Substantia nigra (tissue), 51 donors: ENCODE measurements at places on chromosomes 4 and X.

GRCh38 chrX:3743801-3744439 lies 30.5 kb upstream of the PRKX start:
- DNase-seq: no peak

DNA sequence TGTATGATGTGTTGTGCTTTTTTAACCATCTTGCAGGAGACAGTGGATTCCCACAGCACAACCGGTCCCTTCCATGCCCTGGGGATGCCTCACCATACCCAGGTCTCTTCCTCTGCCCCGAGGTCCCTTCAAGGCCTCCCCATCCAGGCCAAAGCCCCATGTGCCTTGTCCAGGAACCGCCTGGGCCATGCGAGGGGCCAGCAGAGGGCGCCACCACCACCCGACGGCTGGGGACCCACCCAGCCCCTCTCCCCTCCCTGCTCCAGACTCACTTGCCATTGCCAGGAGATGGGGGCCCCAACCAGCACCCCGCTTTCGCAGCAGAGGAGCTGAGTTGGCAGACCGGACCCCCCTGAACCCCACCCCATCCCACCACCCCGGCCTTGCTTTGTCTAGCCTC lies 485.5 kb downstream of the TRAM1L1 start:
- DNase-seq: no peak

- no peak for DNase-seq
Measured at GRCh38 chrX:15860921-15861320, 6.3 kb upstream of the AP1S2 start.

- DNase-seq: no peak
Measured at GRCh38 chr4:118265312-118266144, 87.3 kb downstream of the PRSS12 start.

GRCh38 chr4:182091128-182091527 lies 152.1 kb upstream of the TENM3 start:
- no peak for DNase-seq

DNA sequence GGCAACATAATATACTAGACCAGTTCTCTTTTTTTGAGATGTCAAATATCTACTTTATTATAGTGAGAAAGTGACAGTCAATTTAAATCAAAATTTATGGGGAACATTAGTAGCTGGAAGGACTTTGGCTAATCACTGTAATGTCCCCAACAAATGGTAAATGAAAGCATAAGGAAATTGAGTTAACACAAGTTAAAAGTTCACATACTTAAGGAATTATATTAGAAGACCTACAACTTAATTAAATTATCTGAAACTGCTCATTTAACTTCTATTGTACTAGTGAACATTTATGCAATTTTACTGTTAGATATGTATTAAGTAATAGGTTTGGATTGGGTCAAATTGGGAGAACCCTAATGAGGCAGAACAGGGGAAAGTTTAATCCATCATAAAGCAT lies 160.3 kb upstream of the TENM3 start:
- DNase-seq: no peak

DNA sequence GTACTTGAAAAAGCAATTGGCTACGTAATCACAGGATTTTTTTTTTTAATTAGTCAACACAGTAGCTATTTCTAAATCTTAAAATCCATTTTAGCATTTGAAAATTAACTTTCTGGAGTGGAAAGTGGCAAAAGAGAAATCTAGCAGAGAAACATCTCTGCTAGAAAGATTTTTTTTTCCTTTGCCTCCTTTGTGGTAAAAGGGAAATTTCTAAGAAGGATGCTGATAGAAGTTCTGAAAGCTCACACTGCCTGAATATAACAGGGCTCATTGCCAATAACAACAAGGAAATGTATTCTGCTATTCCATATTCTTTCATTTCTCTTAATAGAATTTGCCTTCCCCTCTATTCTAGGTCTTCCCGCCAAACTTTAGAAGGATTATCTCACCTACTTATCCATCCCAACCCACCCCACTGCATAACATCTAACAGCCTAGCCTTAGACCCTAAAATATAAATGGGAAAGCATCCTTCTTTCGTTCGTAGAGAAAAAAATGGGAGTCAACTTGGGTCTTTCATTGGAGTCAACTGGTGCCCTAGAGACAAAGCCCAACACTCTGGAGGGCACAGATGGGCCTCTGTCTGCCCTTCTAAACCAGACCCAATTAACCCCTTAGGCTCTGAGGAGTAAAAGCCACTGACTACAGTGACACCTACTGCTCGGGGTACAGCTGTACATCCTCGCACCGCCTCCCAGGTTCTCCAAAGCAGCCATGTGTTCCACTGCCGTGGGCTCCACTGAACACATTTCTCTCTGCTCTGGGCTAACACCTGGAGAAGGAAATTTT lies 103.9 kb downstream of the MAML3 start:
- no peak for DNase-seq

DNA sequence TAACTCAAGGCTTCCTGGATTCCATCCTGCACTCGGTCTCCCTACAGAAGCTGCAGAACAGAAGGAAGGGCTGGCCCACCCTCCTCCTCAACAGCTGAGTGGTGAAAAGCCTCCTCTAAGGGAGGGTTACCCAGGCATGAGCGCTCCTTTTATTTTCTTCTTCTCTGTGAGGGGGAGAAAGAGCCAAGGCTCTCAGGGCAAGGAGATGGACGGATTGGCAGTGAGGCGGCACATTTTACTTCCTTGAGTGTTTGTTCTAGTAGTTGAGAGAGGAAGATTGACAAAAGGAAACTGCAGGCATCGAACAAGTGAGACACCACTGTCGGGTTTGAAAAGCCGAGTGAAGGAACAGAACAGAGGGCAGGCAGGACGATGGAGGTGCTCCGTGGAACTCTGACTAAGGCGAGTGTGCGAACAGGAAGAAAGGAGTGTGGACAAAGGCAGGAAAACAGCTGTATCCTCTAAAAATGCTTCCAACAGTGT lies 38.4 kb upstream of the STS start:
- DNase-seq: no peak

DNA sequence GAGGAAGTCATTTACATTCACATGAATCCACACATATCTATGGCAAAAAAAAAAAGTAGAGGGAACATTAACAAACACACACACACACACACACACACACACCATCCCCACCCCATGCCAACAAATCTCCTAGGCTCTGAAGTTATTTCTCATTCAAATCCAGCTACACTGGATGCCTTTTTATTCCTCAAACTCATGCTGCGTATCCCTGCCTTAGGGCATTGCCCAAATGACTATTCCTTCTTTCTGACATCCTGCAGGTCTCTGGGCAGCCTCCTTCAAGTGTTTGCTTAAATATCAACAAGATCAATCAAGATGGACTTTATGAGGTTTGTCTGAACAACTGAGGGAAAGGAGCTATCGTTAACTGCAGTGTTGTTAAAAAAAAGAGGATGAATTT lies 106.5 kb upstream of the FAM9A start:
- no peak for DNase-seq

GRCh38 chr4:8202108-8203051 lies 3.3 kb downstream of the SH3TC1 start:
- no peak for DNase-seq

DNA sequence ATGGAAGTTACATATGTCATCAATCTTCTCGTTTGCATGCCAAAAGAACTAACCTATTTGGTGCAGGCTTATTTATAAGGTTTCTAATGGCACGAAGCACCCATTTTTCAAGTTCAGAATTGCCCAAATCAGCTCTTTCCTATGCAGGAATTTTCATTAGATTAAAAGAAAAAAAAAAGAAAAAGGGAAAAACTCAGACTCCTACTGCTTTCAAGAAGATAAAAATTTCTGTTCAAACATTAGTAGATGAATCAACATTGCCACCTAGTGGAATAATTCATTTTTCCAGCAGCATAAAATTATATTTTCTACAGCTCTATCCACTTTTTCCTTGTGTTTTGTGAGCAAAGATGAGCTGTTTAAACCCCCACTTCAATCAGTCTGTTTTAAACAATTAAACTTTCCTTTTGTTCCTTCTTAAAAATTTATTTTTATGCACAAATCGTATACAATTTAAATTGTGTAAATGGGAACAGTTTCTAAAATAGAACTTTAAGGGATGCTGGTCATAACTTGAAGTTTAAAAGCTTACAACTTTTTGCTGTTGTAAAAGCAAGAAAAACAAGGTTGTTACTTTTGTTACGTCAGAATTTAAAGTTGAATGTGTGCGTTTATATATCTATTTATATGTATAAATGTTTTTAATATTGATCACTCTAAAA lies 309.9 kb downstream of the ARAP2 start:
- DNase-seq: no peak

GRCh38 chrX:153417637-153418036 lies 6.4 kb downstream of the ZFP92 start:
- DNase-seq: no peak

DNA sequence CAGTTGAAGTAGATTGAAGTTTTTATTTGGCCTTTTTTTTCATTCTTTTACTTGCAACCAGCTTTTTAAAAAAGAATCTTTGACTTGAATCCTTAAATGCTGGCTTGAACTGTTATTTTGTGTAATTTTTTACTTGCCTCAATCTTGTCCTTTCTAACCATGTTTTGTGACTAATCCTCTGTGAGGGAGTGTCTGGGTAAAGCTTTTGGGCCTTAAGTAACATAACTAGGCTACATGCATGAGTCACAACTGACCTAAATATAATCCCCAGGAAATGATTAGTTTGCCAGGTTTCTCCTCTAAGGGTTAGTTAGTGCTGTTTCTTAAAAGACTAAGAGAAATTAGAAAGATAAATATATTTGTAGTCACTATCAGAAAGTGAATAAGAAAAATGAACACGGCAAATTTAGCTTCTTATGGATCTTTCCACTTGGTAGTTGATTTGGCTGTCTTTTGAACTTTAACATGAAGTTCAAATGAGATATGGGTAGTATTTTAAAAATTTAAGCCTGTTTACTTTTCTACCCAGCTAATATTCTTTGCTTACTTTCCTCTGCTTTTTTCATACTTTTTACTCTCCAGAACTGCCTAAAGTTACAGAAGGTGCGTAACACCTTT lies 13.0 kb downstream of the EXOC1 start:
- no peak for DNase-seq

DNA sequence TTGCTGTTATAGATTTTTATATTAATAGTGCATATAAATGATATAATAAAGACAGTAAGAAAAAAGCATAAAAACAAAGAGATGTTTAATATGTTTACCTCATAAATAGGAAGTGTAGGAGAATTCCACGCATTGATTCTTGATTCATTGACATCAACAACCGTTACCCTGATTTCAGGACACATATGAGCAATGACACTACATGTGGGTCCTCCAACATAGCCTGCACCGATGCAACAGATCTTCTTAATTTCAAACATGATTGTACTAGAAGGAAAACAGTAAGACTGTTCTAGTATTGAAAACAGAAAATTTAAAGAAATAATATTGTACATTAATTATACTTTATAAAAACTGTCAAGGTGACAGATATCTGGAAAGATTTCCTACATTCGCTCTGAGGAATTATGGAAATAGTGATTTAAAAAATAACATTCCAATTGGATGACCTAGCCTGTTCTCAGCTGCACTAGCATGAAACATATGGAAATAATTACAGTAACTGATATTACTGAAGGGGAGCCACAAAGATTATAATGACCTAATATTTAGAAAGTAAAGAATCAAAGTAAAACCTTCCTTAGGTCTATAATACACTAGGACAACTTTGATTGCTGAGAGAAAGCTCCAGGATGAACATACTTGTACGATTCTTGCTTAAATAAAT lies 5.9 kb downstream of the UGDH start:
- DNase-seq: no peak

- DNase-seq: no peak
Measured at GRCh38 chr4:120659616-120660170, 262.8 kb downstream of the PRDM5 start.

DNA sequence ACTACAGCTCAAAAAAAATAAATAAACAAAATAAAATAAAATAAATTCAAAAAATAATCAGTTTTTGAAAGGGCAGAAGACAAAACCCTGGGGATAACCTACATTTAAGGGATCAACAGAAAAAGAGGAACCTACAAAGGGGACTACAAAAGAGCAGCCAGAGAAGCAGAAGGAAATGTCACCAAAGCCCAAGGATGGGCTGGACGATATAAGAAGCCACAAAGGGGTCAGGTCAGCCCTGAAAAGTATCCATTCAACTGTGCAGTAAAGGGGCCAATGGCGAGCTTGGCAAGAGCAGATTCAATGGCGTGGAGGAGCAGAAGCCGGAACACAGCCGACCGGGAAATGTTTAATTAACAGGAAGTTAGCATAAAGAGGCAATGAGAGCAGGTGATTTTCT lies 16.9 kb downstream of the ACOT9 start:
- no peak for DNase-seq

DNA sequence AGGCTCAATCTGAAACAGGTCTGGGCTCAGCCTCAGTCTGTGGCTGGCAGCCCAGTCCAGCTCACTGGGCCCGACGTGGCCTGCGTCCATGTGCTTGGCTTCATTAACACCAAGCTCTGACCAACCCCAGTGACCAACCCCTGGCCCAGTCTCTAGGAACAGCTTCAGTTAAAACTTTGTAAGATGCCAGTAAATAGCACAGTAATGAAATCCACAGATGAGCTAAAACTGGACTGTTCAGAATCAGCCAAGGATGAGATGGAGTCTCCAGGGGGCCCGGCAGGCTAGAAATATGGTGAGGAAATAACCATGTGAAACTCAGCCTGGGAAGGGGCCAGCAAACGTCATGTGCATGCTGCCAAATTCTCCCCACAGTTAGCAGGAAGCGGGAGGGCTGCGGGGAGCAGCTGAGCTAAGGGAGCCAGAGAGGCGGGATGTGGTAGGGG lies 37.1 kb upstream of the XPNPEP2 start:
- no peak for DNase-seq

DNA sequence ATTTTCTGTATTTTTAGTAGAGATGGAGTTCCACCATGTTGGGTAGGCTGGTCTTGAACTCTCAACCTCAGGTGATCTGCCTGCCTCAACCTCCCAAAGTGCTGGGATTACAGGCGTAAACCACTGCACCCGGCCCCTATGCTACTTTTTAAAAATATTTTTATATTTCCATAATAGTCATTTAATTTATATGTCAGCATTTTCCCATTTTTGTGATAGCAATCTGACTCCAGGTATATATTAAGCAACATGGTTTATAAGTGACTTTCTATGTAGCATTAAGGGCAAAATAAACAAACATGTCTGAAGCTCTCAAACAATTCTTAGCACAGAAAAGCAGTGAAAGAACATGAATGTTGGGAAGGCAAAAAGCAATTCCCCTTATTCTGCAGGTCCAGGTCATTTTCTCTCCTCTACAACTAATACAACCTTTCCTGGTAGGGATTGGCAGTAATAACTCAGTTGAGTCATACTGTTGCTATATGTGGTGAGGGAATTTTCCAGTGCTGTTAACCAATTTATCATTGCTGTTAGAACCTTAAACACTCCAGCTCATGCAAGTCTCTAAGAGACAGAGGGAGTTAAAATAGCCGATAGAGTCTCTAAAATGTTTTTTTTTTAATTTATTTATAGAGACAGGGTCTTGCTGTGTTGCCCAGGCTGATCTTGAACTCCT lies 24.0 kb downstream of the SMIM14 start:
- no peak for DNase-seq

DNA sequence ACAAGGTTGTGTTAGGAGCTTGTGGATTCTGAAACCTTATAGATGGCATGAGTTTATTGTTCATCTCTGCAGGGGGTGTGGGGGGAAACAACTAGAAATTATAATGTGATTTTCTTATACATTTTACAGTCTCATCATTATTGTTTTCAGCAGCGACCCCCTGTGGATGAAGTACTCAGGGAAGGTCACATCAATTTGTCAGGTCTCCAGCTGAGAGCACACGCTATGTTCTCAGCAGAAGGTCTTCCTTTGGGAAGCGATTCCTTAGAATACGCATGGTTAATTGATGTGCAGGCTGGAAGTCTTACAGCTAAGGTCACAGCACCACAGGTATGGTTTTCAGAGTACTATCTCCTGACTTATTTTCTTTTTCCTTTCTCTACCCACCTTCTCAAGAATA lies 72.2 kb downstream of the BLTP1 start:
- no peak for DNase-seq
